ENCODE measurements at places on chromosomes 1 and 21.

DNA sequence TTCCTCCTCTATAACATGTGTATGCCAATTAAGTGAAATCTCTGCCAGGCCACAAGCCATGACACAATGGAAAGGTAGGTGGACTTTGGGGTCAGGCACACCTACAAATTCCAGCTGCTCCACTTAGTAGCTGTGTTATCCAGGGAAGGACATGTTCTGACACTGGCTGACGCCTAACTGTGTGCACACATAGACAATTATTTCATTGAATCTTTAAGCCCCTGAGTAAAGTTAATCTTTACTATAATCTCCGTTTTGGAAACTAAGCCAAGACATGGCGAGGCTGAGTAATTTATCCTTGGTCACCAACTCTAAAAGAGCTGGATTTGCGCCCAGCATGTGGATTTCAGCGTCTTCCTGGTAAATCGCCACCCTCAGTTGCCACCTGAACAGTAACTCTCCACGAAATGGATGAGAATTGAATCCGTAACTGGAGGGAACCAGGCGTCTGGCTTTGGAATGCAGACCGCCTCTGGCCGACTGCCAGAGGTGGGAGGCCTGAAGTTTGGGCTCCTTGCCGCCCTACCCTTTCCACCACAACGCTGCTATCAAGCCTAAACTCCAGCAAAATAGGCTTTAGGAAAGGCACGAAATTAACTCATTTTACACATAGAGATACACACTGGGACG is 888 bp upstream of the SNRPE start:
- DNase-seq, result peak; percentile 43

DNA sequence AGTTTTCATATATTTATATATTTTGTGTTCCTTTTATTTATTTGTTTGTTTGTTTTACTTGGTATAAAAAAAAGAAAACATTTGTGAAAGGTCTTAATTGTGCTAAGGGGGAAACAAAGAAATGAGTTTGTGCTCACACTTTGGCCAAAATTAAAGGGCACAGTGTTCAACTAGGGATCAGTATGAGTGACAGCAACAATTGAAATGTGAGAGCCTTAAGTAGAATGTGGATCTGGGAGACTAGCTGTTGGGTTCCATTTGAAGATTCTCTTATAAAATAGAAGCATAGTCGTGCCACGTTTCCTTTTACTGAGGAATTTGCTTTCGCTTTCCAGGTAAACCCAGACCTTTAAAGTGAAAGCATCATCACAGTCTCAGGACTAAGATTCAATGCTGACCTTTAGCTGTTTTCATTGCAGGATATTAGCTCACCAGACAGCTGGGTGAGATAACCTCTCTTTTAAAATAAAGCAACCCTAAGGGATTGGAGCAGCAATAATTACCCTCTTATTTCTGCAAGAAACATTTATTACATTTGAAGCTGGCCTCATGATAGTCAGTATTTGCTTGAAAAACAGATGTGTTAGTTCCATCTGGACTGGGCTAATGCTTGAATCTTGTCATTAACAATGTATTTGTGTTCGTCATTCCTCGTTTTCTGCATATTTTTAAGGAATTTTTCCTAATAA is 37.1 kb upstream of the CD55 start:
- DNase-seq, result no peak

GRCh38 chr1:225595974-225596551 is 56.9 kb downstream of the ENAH start:
- DNase-seq, result no peak

DNA sequence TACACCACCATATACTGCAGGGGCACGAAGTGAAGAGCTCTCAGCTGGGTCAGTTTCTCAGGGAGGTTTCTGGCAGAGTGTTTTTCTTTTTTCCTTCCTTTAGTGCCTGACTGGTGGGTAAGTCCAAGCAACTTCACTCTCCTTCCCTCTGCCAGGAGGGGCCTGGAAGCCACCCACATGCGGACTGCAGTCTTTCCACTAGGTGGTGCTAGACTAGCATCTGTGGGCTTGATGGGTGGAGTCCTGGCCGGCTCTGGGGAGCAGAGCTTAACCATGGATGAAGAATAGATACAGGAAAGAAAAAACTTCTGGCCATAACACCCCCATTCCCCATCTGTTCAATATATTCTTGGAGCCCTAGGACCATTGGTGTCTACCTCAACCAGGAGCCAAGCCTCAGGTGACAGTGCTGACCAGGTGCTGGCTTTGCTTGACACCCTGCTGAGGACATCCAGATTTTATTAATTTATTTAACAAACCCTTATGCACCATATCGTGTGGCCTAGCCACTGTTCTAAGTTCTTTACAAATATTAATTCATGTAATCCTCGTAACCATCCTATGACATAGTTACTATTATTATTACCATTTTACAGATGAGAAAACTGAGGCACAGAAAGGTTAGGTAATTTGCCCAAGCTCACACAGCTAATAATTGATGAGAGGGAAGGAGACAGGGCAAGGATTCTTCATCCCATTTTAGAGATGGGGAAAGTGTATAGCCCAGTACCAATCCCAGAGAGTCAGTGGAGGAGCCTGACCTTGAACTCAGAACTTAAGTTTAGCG is 126.7 kb upstream of the CSF3R start:
- peak; percentile 92 for DNase-seq

DNA sequence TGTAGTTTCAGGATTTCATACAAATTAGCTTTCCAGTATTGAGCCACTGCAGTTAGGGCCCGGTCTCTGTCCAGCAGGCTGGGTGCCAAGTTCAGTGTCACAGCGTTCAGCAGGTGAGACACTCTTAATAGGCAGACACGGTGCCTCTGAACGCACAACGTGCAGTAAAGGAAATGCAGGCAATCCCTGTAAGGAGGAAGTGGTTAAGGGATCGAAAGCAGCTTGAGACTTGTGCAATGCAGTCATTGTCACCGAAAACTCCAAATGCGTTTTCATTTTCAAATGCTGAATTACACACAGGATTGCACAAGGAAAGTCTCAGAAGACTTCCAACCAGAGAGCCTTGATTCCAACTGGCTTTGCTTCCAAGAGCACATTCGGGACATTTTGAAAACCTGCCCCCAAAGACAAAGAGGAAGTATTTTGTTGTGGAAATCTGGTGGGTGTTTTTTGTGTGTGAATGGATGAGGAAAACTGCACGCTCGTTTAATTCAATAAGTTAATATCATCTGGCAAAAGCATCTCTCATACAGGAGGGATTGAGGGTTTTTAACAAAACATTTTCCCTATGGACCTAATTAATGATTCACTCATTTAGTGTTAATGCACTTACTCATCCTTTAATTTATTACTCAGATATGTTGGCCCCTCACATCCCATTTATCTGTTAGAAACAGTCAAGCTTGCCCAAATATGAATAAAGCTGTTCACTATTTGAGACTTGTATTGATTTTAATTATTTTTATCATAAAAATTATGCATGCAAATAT is 61.6 kb downstream of the PTGS2 start:
- no peak for DNase-seq

DNA sequence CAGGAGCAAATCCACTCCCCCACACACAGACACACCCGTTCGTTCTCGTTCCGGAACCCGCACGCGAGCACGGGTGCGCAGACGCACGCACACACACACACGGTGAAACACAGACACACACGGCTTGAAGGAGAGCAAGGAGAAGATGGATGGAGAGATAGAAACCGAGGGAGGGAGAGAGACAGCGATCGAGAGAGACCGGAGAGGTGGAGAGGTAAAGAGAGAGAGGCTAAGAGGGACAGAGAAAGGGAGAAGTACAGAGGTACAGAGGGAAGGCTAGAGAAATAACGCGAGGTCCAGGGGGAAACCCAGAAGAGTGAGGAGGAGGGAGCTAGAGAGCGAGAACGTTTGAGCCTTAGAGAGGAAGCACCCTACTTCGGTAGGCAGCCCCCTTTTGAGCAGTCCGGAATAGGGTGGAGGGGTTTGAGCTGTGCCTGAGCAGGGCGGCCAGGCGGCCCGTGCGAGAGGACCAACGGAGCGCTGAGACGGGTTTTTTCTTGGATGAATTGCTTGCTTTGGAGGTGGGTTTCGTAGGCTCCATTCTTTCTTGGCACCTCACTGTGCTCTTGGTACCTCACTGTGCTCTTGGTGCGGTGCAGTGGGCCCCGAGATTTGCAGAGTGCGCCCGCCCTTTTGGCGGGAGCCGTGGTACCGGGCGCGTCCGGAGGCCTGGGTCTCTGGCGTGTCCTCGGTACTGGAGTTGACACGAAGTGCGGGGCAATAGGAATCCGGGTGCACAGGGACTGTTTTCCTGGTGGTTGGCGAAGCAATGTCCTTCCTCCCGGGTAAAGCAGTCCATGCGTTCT is 88.4 kb upstream of the RHOU start:
- DNase-seq, result peak; percentile 8

DNA sequence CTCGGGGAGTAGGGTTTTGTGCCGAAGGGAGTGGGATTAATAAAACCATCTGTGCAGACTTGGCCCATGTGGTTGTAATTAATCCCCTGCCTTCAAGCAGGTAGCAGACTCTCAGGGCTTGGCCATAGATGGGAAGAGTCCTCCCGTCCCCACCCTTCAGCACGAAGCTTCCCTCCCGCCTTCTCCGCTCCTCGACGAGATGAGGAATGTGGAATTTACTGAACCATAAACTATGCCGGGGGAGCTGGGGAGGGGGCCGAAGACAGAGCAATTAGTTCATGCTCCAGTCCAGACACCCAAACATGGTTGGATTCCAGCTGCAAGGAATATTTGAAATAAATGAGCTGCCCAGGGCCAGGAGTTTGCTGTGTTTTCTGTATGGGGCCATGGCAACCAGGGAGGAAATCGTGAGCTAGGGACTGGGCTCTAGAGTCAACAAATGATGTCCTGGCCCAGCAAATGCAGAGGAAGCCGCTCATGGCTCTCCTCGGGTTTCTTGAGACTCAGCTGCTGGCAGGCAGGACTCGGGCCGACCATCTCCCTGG is 78.8 kb downstream of the SPSB1 start:
- DNase-seq, result peak; percentile 80

GRCh38 chr21:38985568-38986378 is 180.0 kb downstream of the ETS2 start:
- no peak for DNase-seq

GRCh38 chr1:187032316-187032981 is 203.7 kb downstream of the PLA2G4A start:
- no peak for DNase-seq

- no peak for DNase-seq
These were observed 30.7 kb downstream of the VASH2 start for GRCh38 chr1:212981025-212981495.

GRCh38 chr1:198778049-198778448 is 139.2 kb downstream of the PTPRC start:
- no peak for DNase-seq

DNA sequence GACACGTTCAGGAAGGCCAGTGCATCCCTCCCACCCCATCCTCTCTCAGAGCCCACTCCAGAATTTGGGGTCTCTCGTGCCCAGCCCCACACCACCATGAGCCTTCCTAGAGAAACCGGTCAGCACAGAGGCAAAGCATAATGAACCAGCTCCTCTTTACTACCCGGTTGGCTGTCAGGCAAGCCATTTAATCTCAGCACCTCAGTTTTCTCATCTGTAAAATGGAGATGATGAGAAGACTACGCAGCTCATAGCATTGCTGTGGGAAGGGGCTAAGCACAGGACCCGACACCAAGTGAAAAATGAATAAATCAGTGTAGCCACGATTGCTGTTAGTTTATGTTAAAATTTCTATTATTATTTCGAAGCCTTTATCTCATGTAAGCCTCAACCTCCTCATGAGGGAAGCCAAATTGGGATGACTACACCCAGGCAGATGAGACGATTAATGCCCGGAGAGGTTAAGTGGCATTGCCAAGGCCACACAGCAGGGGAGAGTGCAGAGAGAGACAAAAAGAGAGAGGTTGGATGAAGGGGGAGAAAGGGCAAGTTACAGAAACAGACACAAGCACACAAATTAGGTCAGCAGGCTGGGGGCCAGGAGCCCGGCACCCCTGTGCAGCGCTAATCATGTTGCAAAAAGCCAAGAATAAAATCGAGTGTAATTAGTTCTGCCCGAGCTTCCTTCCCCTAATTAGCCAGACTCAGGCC is 25.7 kb downstream of the SDC3 start:
- no peak for DNase-seq

DNA sequence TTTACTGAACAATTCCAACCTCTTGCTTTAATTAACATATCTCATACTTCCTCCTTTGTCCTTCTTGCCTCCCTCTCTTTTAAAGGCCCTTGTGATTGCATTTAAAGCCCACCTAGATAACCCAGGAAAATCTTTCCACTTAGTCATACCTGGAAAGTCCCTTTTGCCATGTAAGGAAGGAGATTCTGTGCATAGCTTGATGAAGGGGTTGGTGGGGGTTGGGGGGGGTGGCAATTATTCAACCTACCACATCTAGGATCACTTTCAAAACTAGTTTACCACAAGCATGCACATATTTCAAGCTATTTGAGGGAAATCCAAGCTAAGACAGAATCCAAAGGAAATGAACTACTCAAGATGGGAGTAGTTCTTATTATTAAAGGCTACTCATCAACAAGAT is 249.1 kb upstream of the PTBP2 start:
- no peak for DNase-seq

- DNase-seq, result no peak
These were observed 33.4 kb downstream of the TLR5 start for GRCh38 chr1:223109581-223110026.

GRCh38 chr1:29624320-29625083 is 388.2 kb downstream of the PTPRU start:
- no peak for DNase-seq

DNA sequence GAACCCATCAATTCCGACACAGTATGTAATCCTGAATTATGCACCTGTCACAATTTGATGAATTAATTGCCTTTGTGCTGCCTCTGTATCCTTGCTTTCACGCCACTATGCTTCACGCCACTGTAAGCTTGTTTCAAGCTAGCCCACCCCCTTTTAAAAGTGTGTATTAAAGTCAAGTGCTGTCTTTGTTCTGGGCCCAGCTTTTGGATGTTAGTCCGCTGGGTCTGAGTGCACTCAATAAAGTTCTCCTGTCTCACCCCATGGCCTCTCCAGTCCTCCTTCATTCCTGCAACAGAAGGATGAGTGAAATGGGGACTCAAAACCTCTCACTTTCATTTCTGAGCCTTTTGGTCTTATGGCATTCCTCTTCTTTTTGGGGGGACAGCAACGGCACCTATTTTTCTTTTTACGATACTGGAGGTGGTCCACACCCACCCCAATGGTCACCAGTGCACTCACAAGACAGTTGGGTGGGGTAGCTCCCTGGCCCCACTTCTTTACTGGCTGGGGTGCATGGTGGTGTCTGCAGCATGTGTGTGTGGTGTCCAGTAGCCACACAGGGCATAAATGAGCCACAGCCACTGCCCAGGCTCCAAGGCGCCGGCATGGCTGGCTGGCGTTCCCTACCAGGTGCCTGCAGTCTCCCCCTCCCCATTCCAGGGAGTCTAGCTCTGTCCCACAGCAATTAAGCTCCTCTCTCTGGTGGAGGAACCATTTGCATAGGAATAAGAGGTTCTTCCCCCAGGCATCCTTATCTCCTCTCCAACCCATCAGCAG is 1.8 kb downstream of the THEM4 start:
- DNase-seq, result no peak

GRCh38 chr1:30603081-30603858 is 120.1 kb downstream of the MATN1 start:
- no peak for DNase-seq

Data from WERI-Rb-1 (cell line).